T-helper 9 cell (primary cell): ENCODE measurements at places on chromosomes 7 and 10.

GRCh38 chr7:141452911-141453310, 98.3 kb upstream of the AGK start:
- no peak for DNase-seq

GRCh38 chr10:85848756-85849155, 517.8 kb downstream of the GRID1 start:
- no peak for DNase-seq

DNA sequence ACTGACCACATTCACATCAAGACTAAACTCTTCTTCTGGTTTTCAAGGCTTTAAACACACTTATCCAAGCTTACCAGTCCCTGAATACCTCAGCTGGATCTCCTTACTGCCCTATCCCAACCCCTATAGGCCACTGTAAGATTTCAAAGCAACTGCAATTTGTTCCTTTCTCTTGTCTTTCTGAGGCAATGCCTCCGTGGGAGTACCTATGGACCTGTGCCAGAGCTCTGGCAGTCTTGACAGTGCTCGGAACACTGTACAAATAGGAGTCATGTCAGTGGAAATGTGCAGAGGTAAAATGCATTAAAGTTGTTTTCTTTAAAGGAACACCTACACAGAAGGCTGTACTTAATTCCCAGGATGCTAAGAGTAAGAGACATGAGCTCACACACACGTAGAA, 124.7 kb downstream of the CNOT4 start:
- DNase-seq: no peak

DNA sequence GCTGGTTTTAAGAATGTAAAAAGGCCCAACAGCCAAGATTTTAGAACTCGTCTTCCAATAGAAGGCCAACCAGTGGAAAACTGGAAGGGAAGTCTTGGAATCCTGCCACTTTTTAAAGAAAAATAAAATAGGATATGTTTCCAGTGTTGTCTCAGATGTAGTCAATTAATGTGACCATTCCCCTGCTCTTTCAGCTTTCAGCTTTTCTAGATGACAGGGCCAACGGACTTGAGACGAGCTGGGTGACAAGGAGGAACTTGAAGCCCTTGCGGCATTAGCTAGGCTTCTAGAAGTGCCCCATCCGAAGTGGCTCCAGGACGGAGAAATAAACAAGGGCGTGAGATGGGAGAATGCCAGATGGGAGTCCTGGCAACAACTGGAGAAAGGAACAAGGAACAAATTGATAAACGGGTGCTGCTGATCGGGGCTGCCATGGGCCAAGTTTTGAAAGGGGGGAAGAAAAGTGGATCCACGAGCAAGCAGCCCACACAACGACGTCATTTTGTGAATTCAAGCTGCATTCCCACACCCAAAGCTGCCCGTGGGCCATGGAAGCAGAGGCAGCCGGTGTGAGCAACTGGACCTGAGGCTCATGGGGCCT, 42.3 kb downstream of the CTBP2 start:
- no peak for DNase-seq

DNA sequence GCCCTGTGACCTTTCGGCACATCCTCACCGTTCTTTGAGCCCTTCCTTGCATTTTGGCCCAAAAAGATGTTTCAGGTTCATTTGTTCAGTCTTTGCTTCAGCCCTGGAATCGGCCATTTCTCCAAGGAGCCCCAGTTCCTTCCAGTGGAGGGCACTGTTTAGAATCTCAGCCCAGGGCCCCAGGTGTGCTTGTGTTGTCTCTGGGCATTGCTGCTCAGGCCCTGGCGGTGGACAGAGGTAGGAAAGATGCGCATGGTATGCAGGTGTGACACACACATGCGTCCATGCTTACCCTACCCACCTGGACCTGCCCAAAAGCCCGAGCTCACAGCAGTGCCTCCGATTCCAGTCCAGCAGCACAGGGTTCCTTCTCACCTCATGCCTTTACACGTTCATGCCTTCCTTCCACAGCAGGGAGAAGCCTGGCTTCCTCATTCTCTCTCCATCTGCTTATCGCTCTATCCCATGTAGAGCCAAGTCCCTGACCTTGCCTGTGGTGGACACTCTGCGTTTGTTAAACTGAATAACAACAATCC, 70.6 kb downstream of the LHPP start:
- no peak for DNase-seq

GRCh38 chr7:71626206-71626605, 494.3 kb downstream of the GALNT17 start:
- DNase-seq: no peak

- no peak for DNase-seq
Observed at GRCh38 chr10:5751601-5752253, 61.5 kb downstream of the GDI2 start.

DNA sequence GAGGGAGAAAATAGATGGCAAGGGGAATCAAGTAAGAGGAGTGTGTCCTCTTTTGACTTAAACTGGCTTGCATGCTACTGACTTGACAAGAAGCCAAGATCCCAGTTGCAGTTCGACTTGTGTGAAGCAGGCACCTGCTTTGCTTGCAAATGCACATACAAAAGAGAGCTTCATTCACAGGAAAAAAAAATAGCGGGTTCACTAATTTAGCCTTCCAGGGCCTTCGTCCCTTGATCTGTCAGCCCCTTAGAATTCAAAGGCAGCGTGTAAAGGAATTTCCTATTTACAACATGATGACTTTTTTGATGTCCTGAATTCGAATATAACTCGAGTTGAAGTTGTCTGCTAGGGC, 192.1 kb downstream of the CELF2 start:
- DNase-seq: no peak

DNA sequence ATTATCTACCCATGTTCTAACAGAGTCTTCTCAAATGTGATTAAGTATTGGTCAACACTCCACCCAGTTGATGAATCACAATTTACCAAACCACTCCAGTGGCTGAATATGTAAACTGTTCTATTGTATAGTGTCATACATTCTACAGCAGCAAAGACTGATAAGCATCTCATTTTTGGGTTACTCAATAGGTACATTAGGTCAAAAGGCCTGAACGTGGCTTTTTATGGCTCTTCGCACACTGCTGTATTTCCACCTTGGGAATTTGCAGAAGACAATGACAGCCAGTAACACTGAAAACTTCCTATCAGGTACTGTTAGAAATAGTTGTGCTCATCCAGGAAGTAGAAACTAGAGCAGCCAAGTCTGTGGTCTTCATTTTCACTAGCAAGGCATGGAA, 166.9 kb downstream of the GLI3 start:
- no peak for DNase-seq

GRCh38 chr10:130257897-130258296, 121.7 kb downstream of the GLRX3 start:
- no peak for DNase-seq

DNA sequence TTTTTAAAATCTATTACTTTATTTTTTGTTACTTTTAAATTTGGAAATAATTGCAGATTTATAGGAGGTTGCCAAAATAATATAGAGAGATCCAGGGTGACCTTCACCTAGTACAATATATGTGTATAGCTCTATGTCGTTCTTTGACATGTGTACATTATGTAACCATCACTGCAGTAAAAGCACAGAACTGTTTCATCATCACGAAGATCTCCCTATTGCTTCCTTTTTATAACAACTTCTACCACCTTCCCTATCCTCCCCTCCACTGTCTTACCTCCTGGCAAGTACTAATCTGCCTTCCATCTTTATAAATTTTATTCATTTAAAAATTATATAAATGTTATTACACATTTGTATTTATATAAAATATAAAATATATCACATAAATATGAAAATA, 251.0 kb downstream of the AUTS2 start:
- DNase-seq: no peak

DNA sequence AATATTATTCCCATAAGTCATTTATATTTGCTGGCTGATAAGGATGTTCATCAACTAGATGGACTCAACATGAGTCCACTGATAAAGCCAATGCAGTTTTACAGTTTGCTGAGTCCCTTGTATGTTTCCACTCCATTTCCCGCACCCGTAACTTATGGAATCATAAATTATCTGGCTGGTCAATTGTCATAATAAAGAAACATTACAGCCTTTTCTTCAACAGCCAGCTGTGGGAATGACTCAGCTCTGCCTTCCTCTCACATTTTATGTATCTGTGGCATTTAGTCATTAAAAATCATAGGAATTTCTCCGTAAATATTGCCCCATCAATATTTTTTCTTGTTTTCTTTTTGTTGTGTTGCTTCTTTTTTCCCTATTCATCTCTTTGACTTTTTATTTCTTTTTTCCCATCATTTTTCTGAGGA, 22.3 kb upstream of the TMEM26 start:
- no peak for DNase-seq

- no peak for DNase-seq
Observed at GRCh38 chr10:73264423-73264822, 12.0 kb upstream of the MRPS16 start.

DNA sequence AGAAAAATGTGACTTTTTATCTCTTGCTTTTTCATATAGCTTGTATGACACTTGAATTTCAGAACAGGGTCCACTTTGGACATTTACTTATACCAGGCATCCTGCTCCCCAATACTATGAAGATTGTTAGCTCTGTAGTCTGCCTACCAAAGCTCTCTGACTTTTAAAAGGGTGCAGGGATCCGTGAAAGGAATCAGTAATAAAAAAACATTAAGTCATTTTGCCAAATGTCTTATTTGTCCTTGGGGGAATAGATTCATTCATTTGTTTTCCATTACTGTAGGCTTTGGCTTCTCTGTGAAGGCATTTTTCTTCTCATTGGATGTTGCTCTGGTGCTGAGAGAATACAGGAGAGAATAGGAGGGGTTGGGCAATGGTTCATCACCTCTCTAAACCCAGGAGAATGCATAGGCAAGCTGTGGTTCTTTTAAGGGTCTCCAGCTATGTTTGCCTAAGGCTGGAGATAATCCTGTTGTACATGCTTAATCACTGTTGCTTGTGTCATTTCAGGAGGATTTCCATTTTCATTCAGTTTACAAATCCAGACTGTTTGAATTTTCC, 103.5 kb downstream of the SRI start:
- DNase-seq: no peak

GRCh38 chr10:5364890-5365338, at the start of gene UCN3:
Gene UCN3 (plus strand): TSS chr10:5364966. CDS start chr10:5373721, 8,755 bp downstream.
- no peak for DNase-seq

DNA sequence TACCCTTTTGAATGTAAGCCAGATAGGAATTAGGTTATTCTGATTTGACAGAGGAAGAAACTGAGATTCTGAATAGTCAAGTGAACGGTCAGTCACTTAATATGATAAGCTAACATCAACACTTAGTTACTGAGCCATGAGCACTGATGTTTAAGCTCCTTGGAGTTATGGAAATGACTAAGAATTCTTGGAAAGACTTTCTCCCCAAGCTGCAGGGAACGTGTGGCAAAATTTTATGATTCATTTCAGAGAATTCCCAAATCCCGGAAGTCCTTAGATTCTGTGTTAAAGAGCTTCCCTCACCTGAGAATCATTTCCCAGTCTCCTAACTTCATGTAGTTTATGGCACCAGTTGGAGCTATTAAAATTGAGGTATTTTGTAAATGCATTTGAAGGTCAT, 330.9 kb downstream of the XPNPEP1 start:
- DNase-seq: no peak
